Posterior cingulate gyrus (tissue), 11 donors: ENCODE measurements at places on chromosomes 2 and 18.

GRCh38 chr2:239820836-239821693 lies 204.1 kb downstream of the NDUFA10 start:
- peak; percentile 64 for DNase-seq

- DNase-seq, result no peak
Observed at GRCh38 chr2:109442715-109443319, 170.9 kb downstream of the SEPTIN10 start.

- no peak for DNase-seq
Observed at GRCh38 chr2:138948070-138948539, 167.9 kb upstream of the NXPH2 start.

GRCh38 chr2:48933828-48934497 lies 178.4 kb upstream of the LHCGR start:
- DNase-seq, result no peak

- DNase-seq, result peak; percentile 54
Observed at GRCh38 chr2:19785867-19786266, 115.9 kb downstream of the TTC32 start.

DNA sequence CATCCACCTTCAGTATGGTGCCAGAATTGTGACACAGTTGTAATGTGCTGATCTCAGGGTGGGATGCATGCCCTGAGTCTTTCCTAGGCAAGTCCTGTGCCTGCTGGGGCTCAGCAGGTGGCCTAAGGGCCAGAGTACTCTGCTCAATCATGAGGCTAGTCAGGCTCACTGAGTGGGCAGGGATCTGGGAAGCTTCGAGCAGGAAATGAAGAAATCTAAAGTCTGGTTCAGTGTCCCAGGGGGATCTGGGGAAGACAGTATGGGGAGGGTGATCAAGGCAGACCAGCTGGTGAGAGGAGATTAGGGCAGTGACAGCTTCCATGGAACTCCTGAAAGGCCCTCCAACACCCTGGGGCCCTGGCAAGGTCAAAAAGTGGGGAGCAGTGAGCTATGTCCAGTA lies 8.9 kb upstream of the ANKRD29 start:
- no peak for DNase-seq

GRCh38 chr2:63537306-63537705 lies 51.0 kb downstream of the WDPCP start:
- no peak for DNase-seq

DNA sequence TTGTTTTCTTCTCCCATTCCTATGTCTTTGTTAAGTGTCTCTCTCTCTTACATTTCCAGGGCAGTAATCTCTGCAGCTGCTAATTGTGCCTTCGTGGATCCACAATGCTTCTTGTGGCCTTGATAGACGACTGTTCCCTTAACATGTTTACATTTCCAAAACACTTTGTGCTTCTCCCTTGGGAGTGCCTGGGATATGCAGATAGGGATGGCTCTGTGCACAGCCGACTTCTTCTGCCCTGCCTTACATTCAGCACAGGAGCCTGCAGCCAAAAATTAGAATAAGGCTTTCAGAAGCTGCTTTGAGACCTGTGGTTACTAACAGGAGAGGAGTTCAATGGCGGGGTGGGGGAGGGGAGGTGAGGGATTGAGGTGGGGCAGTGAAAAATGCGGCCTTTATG lies 328.9 kb downstream of the TDRD15 start:
- DNase-seq, result no peak

DNA sequence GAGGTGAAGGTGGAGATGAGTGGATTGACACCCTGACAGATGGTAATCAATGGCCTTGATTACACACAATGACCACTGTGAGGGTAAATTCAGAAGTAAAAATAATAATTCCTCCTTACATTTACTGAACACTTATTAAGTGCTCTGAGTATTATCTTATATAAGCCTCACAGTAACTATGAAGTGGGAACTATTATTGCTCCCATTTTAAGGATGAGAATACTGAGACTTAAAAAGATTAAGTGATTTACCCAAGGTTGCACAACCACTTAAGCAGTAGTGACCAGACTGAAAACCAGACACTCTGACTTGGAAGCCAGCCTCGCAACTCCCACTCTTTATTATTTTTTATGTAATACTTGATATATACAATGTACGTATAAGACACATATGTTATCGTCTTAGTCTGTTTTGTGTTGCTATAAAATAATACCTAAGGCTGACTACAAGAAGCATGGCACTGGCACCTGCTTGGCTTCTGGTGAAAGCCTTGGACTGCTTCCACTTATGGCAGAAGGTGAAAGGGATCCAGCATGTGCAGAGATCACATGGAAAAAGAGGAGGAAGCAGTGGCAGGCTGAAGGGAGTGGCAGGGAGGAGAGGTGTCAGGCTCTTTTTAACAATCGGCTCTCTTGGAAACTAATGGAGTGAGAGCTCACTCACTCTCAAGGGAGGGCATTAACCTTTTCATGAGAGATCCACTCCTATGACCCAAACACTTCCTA lies 41.5 kb upstream of the C1D start:
- no peak for DNase-seq

- DNase-seq, result no peak
Observed at GRCh38 chr18:13389491-13390131, 171.1 kb downstream of the LDLRAD4 start.

GRCh38 chr18:37452015-37452414 lies 113.6 kb downstream of the CELF4 start:
- no peak for DNase-seq

DNA sequence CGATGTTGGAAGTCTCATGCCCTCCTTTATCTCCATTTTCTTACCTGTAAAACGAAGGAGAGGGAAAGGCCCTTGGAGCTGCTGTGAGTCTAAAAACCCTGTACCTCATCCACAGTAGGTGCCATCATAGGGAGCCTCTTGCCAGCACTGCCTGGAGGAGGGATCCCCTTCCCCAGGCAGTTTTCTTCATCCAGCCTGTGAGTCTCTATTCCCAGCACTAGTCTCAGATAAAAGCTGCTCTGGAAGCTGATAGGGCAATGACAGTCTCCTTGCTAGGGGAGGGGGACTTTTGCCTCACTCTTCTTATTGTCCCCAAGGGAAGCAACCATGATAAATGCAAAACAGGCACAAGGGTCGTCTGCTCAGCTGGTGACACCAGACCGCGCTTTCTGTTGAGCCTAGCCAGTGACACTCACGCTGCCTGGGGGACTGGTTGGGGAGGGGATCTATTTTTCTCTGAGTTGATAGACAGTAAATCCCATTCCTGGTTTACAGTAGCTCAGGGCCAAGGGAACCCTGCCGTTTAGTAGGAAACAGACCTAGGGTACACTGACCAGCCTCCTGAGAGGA lies 139.5 kb upstream of the NABP1 start:
- DNase-seq, result no peak

DNA sequence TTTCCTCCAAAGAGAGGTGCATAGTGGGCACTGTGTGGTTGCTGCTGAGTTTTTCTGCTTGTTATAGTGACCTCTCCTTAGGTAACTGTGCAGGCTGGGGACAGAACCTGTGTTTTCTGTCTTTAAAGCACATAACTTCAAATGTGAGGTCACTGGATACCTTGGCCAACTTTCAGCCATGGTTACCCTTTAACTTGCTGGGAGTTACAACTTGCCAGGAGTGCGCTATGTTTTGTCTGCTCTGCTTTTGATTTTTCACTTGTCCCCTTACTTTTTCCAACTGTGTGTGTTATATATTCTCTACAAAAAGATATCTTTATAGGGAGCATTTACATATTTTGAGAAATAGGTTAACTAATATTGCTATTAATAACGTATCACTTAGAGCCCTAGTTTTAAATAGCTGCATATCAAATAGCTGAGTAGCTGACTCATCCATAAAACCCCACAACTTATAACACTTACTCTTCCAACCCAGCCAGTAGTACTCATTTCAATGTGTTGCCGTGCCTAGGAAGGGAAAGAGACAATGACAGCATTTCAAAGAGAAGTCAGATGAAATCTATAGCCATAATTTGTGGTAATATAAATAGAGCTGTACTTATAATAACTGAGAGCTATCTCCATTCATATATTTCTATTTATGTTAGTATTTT lies 51.6 kb downstream of the DPP4 start:
- DNase-seq, result no peak
